EH (cell line): ENCODE measurements at places on chromosomes 1 and 21.

GRCh38 chr1:16383888-16384287 lies 16.8 kb downstream of the SZRD1 start:
- peak; percentile 30 for DNase-seq

- no peak for DNase-seq
These were observed 32.9 kb downstream of the SERINC2 start for GRCh38 chr1:31445951-31446350.

DNA sequence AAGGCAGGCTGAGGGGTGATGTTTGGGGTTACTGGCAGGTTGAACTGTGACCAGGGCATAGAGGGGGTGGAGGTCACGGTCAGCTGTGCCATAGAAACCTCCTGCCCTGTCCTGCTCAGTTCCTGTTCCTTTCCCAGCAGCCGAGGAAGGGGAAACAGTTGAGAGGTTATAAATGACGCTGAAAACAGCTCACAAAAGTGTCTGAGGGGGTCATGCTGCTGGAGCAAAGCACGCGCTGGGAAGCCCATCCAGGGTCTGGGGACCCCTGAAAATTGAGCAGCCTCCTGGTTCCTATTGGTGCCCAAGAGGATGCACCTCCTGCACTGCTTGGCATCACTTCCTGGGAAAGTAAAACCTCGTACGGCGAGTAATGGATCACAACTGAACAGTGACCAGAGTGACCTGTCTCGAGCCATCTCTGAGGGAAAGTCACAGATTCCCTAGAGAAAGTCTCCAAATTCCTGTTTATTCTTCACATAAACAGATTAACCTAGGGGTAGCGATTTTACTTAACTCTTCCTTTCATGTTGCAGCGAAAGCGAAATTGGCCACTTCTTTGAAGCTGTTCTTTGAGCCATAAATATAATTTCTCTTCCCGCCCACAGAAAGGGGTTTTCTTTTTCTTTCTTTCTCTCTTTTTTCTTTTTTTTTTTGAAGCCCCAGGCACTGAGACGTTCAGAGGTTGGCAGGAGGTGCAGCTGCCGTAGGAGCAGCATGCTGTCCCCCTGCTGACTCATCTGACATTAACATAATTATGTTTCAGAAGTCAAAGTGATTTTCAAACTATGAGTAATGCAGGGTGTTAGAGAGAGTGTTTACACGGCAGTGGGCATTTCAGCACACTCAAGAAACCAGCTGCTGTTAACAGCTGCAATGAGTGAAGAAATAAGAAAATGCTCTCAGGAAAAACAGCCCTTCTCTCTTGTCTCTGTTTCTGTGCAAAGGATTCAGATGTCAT lies 41.8 kb upstream of the ATF3 start:
- DNase-seq, result peak; percentile 83

DNA sequence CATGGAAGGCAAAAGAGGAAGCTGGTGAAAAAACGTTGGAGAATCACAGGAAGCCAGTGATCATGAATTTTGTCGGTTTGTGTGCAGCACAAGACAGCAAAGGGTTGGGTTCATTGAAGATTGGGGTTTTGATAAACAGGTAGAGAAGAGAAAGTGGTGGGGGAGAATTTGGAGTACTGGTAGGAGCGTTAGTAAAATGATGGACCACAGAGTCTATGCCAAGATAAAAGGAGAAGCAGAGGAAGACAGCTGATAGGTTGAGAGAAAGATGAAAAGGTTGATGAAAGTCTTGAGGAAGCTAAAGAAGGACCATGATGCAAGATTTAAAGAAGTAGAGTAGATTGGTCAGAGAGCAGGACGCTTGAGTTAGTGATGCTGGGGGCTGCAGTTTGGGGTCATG lies 156.8 kb upstream of the POU3F1 start:
- DNase-seq, result no peak

DNA sequence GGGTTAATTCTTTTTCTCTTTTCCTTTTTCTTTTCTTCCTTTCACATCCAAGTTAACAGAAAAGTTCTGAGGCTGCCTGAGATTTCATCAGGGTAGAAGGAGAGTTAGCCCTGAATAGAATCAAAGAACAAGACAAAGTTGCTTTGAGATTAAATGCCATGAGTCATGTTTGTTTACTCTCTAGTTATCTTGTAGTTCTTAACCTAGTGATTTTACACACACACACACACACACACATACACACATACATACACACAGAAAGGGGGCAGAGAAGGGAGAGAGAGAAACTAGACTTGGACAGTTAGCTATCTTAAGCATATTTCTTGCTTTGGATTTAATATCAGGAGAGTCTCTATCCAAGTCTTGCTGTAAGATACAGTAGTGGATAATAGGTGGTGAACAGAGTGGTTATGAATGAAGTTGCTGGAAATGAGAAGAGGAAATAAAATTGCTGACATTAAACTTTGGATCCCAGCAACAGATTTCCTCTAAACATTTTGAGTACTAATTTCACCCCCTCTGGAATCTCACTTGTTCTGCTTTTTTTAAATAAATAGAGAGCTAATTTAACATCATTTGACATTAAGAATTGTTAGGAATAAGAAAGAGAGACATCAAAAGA lies 19.9 kb downstream of the PLA2G4A start:
- no peak for DNase-seq

- no peak for DNase-seq
These were observed 11.4 kb upstream of the S100A8 start for GRCh38 chr1:153402226-153402625.

DNA sequence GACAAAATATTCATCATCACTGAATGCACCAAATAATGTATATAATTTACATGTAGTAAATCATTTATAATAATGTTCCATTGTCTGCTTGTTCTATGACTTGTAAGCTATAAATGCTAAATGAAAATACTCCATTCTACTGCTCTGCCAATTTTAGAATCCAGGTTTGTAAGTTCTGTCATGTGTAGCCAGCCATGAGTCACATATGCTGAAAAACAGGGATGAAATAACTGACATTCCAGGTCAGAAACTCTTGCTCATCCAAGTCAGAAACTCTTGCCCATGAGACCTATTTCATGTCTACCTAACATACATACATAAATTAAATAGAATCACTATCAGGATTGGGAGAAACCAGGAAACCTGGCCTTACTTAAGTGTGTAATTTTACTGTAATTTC lies 95.6 kb downstream of the ASH1L start:
- peak; percentile 84 for DNase-seq

- no peak for DNase-seq
These were observed 156.3 kb upstream of the C1orf174 start for GRCh38 chr1:4056422-4056821.

GRCh38 chr21:39037807-39038405 lies 145.3 kb downstream of the PSMG1 start:
- peak; percentile 47 for DNase-seq

DNA sequence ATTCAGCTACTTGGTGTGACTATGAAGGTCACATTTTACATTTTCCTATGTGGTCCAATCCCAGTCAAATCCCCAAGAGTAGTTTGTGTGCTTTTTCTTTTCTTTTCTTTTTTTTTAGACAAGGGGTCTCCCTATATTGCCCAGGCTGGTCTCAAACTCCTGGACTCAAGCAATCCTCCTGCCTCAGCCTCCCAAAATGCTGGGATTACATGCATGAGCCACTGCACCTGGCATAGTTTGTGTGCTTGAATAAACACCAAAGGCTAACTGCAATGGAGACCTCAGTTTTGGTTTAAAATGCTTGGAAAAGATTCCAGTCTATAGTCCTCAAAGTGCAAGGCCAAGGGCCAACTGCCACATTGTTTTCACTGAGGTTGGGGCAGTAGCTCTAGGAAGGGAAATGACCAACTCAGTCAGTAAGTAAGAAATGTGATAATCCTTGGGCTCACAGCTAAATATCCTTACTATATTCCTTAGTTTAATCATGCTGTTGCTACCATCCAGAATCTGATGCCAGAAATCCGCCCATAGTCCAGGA lies 38.6 kb downstream of the EIF2B3 start:
- peak; percentile 15 for DNase-seq

GRCh38 chr1:233485385-233485784 lies 128.5 kb upstream of the KCNK1 start:
- no peak for DNase-seq

- DNase-seq, result no peak
These were observed 50.1 kb downstream of the COQ8A start for GRCh38 chr1:226990133-226990716.

GRCh38 chr1:150970808-150971582 lies 3.6 kb downstream of the CERS2 start:
- peak; percentile 68 for DNase-seq

DNA sequence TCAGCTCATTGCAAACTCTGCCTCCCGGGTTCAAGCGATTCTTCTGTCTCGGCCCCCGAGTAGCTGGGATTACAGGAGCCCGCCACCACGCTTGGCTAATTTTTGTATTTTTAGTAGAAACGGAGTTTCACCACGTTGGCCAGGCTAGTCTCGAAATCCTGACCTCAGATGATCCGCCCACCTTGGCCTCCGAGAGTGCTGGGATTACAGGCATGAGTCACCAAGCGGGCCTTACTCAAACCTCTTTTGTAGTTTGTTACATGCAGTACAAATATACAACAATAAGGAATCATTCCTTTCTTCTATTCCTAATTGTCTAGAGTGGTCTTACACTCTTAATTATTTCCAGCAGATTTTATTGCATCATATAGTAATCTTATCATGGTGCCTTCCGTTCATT lies 16.6 kb downstream of the SPATA17 start:
- DNase-seq, result no peak

- DNase-seq, result peak; percentile 58
These were observed 22.7 kb downstream of the ZFYVE9 start for GRCh38 chr1:52164604-52165003.

- DNase-seq, result peak; percentile 87
These were observed 107.4 kb downstream of the LEPR start for GRCh38 chr1:65527707-65528503.

- DNase-seq, result peak; percentile 9
These were observed 55.5 kb downstream of the SIM2 start for GRCh38 chr21:36754241-36754898.

GRCh38 chr1:190759807-190760206 lies 282.1 kb upstream of the BRINP3 start:
- no peak for DNase-seq

GRCh38 chr1:198175423-198176170 lies 18.8 kb downstream of the NEK7 start:
- DNase-seq, result peak; percentile 75

DNA sequence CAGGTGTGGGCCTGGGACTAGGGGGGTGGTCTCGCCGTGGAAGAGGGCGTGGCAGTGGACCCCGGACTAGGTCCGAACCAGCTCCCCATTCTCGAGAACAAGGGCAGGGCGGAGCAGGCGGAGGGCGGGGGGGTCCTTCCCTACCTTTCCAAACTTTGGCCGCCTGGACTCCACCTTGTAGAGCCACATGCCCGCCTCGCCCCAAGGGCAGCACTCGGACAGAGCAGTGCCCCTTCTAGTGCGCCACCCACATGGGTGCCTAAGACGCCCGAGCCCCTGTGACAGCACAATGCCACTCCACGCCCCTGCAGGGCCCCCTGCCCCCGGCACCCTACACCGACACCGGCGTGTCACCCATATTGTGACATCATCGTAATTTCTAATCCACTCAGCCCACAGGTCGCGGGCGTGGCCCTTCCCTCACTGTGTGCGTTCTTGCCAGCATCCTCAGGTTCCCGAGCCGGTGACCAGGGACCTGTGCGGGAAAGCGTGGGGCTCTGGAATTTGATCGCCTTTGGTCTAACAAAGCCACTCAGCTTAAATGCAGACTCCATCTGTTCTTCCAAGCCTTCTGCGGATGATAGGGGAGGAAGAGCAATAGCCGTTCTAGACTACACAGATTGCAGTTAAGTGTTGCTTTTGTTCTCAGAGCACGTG lies 553 bp upstream of the STMN1 start:
- no peak for DNase-seq
